Activated CD8-positive, alpha-beta memory T cell treated with anti-CD3 and anti-CD28 coated beads for 4 hours (primary cell): ENCODE measurements at places on chromosomes 16 and 17.

- no peak for DNase-seq
These were observed 27.8 kb downstream of the BAHCC1 start for GRCh38 chr17:81422776-81423697.

DNA sequence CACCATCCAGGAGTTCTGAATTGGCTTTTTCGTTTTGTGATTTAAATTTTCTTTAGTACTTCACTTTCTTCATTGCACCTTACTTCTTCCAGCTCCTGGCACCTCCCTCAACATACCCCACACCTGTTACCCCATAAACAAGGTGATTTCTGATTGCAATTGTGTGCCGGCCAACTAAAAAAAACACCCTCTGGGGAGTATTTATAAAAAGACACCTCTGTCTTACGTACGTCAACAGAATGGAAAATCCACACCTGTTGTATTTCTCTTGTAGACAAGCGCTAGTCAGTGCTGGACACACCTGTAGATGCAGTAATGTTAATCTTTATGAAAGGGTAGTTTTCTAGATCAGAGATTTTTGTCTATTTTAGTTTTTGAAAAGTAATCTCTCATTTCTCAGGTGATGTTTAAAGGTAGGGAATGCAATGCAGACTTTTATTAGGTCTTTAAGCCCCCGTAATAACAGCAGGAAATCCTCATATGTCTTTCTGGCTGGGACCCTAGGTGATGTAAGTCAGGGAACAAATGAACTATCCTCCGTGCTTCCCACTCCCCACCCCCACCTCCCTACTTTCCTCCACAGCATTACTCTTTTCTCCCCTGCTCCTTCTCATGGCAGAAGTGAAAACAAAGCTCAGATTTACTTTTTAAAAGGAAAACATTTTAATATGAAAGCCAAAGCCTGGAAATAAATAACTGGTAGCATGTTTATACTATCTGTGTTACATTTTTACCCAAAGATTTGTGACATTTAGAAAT, 4.2 kb downstream of the MSI2 start:
- DNase-seq = no peak

DNA sequence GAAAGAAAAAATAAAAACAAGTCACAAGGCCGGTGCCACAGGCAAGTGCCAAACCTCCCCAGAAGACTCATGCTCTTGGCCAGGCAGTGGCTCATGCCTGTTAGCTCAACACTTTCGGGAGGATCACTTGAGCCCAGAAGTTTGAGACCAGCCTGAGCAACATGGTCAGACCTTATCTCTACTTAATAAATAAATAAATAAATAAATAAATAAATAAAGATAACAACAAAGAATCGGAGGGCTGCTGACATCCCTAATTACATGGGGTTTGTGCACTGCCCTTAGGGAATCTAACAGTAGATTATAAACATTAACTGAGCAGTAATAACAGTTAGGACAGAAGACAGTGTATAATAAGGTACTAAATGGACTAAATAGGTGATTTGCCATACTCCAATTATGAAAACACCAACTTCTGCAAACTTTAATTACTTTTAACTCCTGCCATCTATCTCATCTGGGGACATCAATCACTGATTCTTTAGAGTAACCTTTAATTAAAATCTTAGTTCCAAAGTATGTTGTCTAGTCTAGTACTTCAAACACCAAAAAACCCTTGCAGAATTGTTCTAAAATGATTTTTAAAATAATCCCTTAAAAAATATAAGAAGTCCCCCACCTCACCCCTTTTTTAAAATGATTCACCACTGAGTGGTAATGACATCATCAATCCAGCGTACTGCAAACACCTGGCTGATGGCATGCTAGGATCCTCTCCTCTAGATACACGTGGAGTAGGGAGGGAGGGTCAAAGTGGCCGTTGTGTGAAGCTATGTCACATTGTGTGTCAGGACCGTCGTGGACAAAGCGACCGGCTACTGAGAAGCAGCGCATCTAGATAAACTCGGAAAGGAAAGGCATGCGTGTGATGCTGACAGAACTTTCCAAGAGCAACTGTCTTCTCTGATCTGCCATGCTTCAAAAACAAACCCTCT, 28.5 kb downstream of the CYTH1 start:
- no peak for DNase-seq

GRCh38 chr16:26614237-26614841, 452.4 kb upstream of the C16orf82 start:
- DNase-seq = no peak

- DNase-seq = no peak
These were observed 31.4 kb upstream of the CDC42EP4 start for GRCh38 chr17:73343168-73343634.
